Frontal cortex (tissue), 4 donors: ENCODE measurements at places on chromosomes 7 and 10.

GRCh38 chr10:92901819-92902251 lies 53.5 kb downstream of the EXOC6 start:
- DNase-seq = no peak

GRCh38 chr7:37540917-37541316 lies 92.3 kb upstream of the ELMO1 start:
- DNase-seq = no peak

GRCh38 chr7:49885593-49886285 lies 112.3 kb downstream of the VWC2 start:
- no peak for DNase-seq

DNA sequence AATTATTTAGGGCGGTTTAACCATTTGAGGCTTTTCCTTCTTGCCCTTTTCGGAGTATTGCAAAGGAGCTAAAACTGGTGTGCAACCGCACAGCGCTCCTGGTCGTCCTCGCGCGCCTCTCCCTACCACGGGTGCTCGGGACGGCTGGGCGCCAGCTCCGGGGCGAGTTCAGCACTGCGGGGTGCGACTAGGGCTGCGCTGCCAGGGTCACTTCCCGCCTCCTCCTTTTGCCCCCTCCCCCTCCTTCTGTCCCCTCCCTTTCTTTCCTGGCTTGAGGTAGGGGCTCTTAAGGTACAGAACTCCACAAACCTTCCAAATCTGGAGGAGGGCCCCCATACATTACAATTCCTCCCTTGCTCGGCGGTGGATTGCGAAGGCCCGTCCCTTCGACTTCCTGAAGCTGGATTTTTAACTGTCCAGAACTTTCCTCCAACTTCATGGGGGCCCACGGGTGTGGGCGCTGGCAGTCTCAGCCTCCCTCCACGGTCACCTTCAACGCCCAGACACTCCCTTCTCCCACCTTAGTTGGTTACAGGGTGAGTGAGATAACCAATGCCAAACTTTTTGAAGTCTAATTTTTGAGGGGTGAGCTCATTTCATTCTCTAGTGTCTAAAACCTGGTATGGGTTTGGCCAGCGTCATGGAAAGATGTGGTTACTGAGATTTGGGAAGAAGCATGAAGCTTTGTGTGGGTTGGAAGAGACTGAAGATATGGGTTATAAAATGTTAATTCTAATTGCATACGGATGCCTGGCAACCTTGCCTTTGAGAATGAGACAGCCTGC lies 3.1 kb downstream of the FZD1 start:
- no peak for DNase-seq

- no peak for DNase-seq
Observed at GRCh38 chr7:150923196-150923595, 54.9 kb downstream of the KCNH2 start.

GRCh38 chr7:112162142-112162766 lies 43.9 kb downstream of the DOCK4 start:
- peak; percentile 19 for DNase-seq

DNA sequence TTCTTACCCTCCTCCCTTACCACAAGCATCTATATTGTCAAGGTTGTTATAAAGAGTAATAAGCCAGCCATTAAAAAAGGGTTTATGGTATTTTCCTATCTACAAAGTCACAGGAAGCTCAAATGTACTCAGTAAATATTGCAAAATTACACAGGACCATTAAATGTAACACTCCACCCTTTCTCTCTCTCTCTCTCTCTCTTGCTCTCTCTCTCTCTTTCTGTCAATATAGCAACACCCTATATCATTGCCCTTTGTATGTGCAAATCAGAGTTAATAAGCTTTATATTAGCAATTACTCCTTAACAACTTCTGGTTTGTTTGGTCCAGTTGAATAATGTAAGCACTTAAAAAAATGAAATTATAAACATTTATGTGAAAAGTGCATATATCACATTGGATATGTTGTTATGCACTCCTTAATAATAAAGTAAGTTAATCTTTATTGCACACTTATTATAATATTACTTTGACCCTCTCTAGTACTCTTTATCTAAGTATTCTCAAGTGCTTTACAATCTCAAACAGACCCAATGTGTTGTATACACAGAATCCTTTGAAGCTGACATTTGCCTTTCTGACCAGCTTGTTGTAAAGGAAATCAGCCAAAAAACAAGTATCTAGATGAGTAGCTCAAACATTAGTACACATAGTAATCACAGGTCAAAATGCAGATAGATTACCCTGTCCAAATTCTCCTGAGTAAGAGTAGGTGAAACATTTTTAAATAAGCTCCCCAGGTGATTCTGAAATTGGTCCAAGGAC lies 93.2 kb downstream of the CFTR start:
- DNase-seq = no peak

GRCh38 chr10:81101062-81101461 lies 563.4 kb downstream of the SH2D4B start:
- DNase-seq = no peak

DNA sequence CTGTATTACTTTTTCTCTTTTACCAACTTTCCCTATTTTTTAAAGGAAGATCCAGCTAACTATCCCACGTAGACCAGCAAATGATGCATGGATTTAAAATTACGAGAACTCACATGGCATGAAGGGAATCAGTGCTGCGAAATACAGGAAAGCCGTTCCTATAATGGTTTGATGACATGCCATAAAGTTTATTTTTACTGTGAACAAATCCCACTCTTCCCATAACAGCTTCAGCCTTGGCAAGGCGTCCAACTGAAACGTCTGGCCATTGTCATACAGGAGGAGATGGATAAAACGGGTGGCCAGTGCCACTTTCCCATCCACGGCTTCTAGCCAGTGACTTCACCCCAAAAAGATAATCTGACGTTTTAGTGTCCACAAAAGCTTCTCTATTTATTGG lies 106.2 kb upstream of the DDC start:
- DNase-seq = no peak

- DNase-seq = no peak
Observed at GRCh38 chr7:25922296-25922695, 229.7 kb upstream of the NFE2L3 start.

GRCh38 chr7:130933919-130934318 lies 199.9 kb upstream of the KLF14 start:
- no peak for DNase-seq

- DNase-seq = no peak
Observed at GRCh38 chr10:34124522-34125035, 690.5 kb downstream of the PARD3 start.

DNA sequence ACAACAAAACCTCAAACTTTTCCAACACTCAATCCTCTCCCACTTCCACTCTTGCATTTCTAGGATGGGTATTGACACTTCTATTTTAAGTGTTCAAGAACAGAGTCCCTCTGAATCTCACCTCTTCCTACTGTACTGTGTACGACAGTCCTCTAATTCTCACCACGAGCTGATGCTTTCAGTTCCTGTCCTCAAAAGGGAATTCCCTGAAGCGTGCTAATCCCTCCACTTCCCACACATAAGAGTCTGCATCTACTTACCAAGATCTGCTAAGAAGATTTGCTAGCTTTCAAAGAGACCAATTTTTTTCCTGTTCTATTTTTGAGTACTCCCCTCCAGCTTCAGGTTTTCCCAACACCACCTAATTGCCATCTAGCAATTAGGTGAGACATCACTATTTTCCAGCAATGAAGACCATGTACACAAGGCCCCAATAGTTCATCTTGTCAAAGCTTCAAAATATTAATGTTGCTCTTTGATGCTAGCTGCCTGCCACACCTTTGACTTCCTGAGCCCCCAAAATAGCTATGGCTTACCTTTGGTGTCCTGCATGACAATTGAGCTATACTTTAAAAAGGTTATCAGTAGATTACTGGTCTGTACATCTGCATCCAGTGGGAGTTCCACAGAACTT lies 54.4 kb downstream of the ARMH3 start:
- DNase-seq = no peak

- no peak for DNase-seq
Observed at GRCh38 chr10:23493711-23494110, 54.8 kb downstream of the OTUD1 start.

DNA sequence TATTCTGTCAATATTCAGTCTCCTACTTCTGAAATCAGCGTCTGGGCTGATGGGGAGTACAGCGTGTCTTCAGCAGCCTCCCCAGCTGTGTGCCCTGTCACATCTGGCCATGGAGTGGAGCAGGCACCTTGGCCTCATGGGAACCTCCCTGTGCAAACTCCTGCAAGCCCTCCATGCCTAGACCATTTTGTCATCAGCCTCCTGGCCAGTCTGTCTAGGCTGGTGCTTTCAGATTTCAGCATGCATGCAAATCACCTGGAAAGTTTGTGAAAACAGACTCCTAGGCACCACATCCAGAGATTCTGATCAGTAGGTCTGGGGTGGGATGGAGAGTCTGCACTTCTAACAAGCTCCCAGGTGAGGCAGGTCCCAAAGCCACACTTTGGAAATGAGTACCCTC lies 26.2 kb upstream of the CCSER2 start:
- DNase-seq = no peak

GRCh38 chr10:68163735-68164134 lies 54.4 kb downstream of the MYPN start:
- no peak for DNase-seq

DNA sequence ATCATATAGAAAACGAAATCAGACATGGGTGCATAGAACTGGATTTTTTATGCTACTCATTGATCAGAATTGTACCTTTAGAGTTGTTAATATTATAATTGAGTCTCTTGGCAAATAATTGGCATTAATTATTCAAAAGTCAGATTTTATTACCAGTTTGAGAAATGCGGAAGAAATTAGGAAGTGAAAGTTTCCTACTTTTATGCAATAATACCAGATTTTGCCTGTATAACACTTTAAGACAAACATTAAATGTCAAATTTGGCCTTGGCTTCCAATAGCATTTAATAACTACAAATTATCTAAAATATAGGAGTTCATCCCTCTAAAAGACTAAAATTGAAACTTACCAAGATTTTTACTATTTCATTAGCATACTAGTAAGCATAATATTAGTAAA lies 6.8 kb upstream of the TFEC start:
- no peak for DNase-seq

DNA sequence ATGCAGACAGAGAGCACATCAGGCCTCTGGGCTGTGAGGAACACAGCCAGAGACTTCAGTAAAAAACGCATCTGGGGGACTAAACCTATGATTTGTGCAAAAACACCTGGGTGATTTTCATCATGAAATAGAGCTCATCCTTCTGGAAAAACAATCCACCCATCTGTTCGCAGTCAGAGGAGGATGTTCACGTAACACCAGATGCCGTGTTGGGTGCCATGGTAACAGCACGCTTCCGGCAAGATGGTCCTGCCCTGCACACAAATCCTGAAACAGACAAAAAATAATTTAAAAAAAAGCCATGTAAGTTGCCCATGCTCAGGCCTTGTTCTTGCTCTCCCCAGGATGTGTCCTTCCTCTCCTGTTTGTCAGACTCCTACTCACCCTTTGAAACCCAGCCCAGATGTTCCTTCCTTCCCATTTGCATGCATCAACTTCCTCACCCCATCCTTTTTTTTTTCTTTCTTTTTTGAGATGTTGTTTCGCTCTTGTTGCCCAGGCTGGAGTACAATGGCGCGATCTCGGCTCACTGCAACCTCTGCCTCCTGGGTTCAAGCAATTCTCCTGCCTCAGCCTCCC lies 28.3 kb upstream of the GNA12 start:
- no peak for DNase-seq

GRCh38 chr7:5594616-5595544 lies 171.2 kb upstream of the TNRC18 start:
- DNase-seq = peak; percentile 64

DNA sequence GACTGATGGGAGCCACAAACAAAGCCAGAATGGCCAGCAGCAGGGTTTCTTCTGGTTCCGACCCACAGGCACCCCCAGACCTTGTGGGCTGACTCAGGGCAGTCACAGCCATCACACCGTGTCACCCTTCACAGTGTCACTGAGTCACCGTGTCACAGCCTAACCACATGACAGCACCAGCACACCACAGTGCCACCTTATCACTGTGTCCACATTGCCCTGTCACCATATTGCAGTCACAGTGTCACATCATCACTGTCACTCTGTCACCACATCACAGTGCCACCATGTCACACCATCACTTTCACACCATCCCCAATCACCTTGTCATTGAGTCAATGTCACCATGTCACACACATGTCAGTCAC lies 77.0 kb downstream of the OAT start:
- DNase-seq = no peak

DNA sequence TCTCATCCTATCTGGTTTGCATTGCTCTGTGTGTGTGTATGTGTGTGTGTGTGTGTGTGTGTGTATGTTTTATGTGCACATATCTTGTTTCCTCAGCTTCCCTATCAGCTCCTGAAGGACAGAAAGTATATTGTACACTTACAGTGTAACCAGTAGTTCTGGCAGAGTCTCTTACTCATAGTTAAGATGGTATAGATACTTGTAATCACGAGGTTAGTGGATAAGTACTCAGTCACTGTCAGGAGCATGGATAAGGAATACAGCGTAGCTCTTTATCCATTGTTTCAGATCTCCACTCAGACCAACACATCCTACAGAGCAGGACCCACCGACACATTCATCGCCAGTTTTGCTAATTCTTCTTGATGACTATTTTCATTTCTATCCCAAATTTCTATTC lies 275.0 kb downstream of the TSPAN12 start:
- no peak for DNase-seq

- peak; percentile 22 for DNase-seq
Observed at GRCh38 chr10:34666008-34666704, 148.9 kb downstream of the PARD3 start.

- no peak for DNase-seq
Observed at GRCh38 chr7:135976312-135977006, 700 bp downstream of the MTPN start.

- DNase-seq = no peak
Observed at GRCh38 chr10:132951926-132952325, 9.6 kb upstream of the CFAP46 start.

GRCh38 chr10:97682042-97682441 lies 5.0 kb downstream of the AVPI1 start:
- DNase-seq = no peak

DNA sequence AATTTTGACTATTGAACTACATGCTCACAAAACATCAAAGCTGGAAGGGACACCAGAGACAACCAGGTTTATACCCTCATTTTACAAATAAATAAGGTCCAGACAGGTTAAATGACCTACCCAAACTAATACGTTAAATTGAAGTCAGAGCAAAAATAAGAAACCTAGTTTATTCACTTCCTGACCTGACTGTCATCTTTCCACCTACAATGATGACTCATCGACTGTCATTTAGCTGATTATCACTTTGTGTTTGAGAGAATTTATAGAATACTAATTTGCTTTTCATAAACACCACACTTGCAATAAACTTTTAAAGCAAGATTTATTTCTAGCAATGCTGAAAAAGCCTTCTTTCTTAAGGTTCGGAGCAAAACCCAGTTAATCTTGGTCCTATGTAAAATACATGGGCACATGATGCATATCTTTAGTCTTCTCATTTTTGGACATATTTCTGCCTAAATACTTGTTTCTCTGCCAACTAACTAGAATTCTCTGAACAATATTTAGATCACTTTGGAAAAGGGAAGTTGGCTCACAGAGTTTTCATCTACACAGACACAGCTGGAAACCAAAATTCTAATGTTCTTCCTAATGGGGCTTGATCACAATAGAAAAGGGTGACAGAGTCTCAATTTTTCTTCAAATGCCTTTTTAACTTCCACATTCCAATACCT lies 16.7 kb upstream of the LRRN3 start:
- DNase-seq = no peak

- no peak for DNase-seq
Observed at GRCh38 chr10:4217187-4217586, 432.2 kb upstream of the KLF6 start.

GRCh38 chr10:62175251-62175650 lies 93.4 kb downstream of the RTKN2 start:
- no peak for DNase-seq
